ENCODE measurements at places on chromosomes 3 and 15.

DNA sequence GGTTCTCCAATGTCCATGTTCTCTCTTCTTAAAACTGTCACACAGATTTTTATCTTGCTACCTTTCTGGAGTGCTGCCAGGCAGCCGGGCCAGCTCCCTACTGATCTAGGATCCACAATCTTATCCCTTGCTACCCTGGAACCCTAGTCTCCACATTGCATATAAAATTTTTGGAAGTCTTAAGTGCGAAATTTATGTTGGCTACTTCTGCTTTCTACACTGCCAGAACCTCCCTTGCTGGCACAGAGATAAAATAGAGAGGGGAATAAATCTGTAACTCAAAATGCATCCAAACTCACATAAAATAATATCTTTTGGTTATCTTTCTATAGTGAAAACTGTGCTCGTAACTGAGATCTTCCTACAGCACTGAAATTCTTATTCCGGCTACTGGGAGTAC, 182.6 kb downstream of the ZPLD1 start:
- H3K27ac ChIP-seq = no peak overlapping the region
- H3K4me3 ChIP-seq = no peak overlapping the region
- no peaks in the 10 kb centered on the region for H3K4me1 ChIP-seq
- H3K36me3 ChIP-seq = no peaks in the 10 kb centered on the region
- H3K27me3 ChIP-seq = peaks cover 3% of the 10 kb centered on the region
- DNase-seq = no peak

GRCh38 chr3:146106986-146107385, 54.0 kb downstream of the PLOD2 start:
- H3K4me1 ChIP-seq = no peaks in the 10 kb centered on the region
- H3K36me3 ChIP-seq = no peaks in the 10 kb centered on the region
- H3K4me3 ChIP-seq = no peak overlapping the region
- H3K27me3 ChIP-seq = no peaks in the 10 kb centered on the region

DNA sequence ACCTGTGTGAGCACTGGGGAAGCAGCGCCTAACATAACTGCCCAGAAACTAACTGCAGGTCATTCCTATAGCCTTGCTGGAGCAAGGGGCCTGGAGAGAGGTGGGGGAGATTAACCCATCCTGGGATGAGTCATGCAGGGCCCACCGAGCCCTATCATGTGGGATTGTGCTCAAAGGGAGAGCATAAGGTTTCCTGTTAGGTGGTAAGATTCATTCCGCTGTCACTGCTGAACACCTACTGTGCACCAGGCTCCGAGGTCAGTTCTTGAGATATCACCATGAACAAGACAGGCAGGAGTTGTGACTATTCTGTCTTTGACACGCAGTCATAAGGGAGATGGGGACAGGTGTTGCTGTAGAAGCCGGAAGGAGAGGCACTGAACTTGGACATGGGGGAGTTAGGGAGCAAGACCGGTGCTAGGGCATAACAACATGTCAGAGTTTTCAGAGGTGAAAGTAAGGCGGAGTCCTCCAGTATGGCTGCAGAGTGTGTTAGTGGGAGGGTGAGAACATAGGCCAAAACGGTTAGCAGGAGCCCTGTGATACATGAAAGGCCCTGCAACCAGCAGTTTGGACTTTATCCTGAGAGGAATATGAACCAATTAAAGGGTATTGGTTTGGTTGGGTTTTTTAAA, 2.4 kb downstream of the SLC25A38 start:
- peak overlapping the region; percentile 99 for H3K4me3 ChIP-seq
- H3K27ac ChIP-seq = peak overlapping the region; percentile 27
- peaks cover 72% of the 10 kb centered on the region for H3K4me1 ChIP-seq
- H3K27me3 ChIP-seq = no peaks in the 10 kb centered on the region
- peaks cover 31% of the 10 kb centered on the region for H3K36me3 ChIP-seq
- no peak for DNase-seq

DNA sequence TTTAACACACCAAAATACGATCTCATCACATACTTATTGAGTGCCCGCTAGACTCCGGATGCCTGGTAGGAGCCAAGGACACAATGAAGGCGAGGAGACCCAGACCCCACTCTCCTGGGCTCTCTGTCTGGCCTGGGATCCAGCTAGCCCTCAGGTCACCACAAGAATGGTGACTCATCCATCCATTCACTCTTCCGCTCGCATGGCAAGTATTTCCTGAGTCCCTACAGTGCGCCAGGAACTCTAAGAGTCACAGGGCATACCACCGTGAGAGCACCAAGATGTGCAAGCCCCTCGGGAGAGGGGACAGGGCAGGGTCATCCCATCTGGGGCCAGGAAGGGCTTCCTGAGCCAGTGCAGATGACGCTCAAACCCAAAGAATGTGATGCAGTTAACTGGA, 101.6 kb upstream of the PRR20G start:
- H3K4me1 ChIP-seq = no peaks in the 10 kb centered on the region
- H3K4me3 ChIP-seq = no peak overlapping the region
- no peaks in the 10 kb centered on the region for H3K36me3 ChIP-seq
- peaks cover 8% of the 10 kb centered on the region for H3K27me3 ChIP-seq
- no peak for DNase-seq

DNA sequence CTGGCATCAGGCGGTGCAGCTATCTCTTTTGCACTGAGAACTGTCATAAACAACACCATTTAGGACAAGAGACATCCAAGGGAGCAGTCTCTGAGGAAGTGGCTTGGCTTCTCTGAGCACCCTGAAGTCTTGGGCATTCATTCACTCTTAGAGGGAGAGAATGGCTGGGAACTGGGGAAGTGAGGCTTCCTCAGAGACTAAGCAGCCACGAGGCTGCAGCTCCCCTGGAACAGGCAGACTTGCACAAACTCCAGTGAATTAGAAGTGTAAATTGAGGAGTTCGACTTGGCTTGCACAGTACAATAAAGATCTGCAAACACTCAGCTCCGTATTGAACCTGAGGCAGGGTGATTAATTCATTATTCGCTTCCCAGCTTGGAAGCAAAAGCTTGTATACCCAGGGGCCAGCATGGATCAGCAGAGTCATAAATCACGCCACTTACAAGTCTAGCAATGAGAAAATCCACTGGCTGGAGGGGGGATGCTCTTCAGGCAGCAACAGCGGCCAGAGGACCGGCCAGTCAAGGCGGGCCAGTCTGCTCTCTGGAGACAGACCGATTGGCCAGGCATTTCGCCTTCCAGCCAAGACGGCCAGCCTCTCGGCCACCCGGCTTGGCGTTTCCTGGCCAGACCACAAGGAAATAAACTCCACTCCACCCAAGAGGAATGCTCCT, 118.8 kb upstream of the ADPGK start:
- H3K36me3 ChIP-seq = no peaks in the 10 kb centered on the region
- no peak for DNase-seq
- no peak overlapping the region for H3K4me3 ChIP-seq
- H3K27ac ChIP-seq = no peak overlapping the region

All from activated B cell treated with CpG ODN at 0.5 μM for 24 hours (primary cell).